ENCODE measurements at places on chromosomes 16 and 17. TPM values are rescaled to one million over a fixed set of nuclear protein-coding genes. Genes with fewer than 3 reads are reported as not detected.
A peak's percentile ranks its signal among the peaks of the same experiment; 100 is the strongest.

BCAS3 gene
- 27.3 TPM for total RNA-seq

CX3CL1 gene
- not detected for total RNA-seq

OR3A2 gene
- total RNA-seq = 3.3 TPM

TP53TG3D gene
- total RNA-seq = 0.89 TPM

CDH8 gene
- total RNA-seq = 0.62 TPM

CRYBA1 gene
- total RNA-seq = not detected

ZKSCAN2 gene
- total RNA-seq = 4.3 TPM

CSF3 gene
- total RNA-seq = not detected

C16orf54 gene
- 84.2 TPM for total RNA-seq

DPEP3 gene
- total RNA-seq = 0.64 TPM

KCNJ16 gene
- not detected for total RNA-seq

SRCIN1 gene
- total RNA-seq = 0.11 TPM

DNA sequence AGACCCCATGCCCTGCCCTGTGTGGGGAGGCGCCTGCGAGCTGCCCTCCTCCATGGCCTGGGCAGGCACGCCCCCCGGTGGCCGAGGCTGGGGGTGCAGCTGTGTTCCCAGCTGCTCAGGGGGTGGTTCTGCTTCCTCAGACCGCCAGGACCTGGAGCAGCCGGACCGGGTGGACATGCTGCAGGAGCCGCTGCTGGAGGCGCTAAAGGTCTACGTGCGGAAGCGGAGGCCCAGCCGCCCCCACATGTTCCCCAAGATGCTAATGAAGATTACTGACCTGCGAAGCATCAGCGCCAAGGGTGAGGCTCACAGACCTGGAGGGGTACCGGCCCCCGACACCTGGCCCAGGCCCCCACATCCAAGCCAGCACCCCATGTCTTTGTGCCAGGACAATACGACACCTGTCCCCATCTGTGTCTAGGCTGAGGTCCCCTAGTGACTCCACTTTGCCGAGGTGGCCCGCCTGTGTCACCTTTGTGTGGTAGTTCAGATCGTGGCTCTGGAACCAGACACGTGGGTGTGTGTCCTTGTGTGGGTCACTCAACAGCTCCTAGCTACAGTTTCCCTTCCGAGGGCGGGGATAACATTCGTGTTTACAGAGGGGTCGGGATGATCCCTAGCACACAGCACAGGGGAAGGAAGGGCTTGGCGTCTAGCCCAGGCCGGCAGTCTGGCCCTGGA lies 9.3 kb downstream of the GJD3 start:
- peaks cover 4% of the 10 kb centered on the region for H3K27me3 ChIP-seq
- H3K4me3 ChIP-seq = no peak overlapping the region
- peaks cover 9% of the 10 kb centered on the region for H3K36me3 ChIP-seq
- H3K27ac ChIP-seq = no peak overlapping the region

DNA sequence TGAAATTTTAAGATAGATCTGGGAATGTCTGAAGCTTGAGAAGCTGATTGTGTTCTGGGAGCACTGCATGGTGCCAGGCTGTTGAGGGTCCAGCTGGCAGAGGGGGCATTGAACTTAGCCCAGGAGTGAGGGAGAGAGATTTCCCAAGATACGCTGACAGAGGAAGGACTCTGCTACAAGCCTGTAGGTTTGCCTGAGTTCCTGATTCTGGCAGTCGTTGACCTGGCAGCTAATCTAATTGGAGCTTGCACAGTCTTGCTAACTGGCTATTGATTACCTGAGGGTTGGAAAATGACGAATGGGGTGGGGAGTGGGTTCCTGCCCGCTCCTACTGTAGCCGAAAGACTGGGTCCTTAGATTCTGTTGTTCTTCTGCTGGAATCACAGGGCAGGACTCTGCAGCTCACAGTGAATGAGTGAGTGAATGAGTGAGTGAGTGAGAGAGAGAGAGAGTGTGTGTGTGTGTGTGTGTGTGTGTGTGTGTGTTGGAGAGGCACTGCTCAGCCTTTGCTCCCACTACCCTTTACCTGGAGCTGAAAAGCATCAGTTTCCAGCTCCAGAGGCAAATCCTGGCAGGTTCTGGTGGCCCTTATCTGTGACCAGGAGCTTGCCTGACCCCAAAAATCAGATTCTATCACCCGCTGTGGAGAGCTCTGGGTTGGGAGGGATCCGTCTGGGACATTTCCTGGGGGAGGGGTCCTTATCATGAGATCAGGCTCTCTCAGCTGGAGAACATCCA lies 16.7 kb downstream of the CTRL start:
- peaks cover 19% of the 10 kb centered on the region for H3K4me1 ChIP-seq
- H3K27me3 ChIP-seq = no peaks in the 10 kb centered on the region
- H3K36me3 ChIP-seq = peaks cover 3% of the 10 kb centered on the region

- no peak overlapping the region for H3K27ac ChIP-seq
- no peak overlapping the region for H3K4me3 ChIP-seq
- DNase-seq = no peak
Observed at GRCh38 chr17:29880031-29880430, 50.0 kb downstream of the SSH2 start.

DNA sequence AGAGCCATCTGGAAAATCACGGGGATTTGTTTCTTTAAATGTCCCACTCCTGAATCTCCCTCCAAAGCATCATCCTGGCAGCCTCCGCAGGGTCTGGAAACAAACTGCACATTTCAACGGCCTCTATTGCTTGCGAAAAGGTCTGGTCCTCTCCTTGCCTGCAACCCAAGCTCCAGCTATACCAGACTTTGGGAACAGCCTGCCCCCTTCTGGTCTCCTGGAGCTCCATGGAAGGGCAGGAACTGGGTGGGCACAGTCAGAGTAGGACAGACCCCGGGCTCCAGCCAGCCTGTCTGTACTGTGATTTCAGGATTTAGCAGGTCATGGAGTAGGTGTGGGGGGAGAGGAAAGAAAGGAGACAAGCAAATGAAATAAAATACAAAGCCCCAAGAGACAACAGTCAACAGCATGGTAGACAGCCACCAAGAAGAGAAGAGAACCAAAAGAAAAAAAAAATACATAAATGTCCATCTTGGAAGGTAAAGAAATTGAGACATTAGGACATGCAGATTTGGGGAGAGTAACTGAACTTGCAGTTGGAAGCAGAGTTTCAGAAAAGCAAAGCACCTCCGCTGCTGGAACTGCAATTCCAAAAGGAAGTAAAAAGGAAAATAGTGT lies 2.7 kb downstream of the XYLT1 start:
- peaks cover 40% of the 10 kb centered on the region for H3K4me1 ChIP-seq
- H3K27ac ChIP-seq = peak overlapping the region; percentile 32
- H3K27me3 ChIP-seq = no peaks in the 10 kb centered on the region
- H3K4me3 ChIP-seq = peak overlapping the region; percentile 93
- DNase-seq = peak; percentile 50

DNA sequence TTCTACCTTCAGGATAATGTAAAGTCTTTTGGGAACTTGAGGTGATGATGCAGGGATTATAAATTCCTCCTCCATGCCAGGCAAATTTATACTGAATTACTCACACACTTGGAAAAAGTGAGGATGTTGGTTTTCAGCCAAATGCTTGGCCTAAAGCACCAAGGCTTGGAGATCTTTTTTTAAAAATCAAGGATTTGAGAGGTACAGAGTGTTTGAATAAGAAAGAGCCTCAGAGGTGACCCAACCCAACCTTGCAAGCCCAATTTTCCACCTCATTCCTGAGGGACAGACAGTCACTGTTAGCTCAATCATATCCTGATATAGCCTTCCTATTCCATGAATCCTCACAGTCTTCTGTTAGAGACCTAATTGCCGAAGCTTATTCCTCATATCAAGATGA lies 14.0 kb downstream of the GRIN2A start:
- no peaks in the 10 kb centered on the region for H3K4me1 ChIP-seq
- H3K36me3 ChIP-seq = no peaks in the 10 kb centered on the region
- no peak overlapping the region for H3K27ac ChIP-seq
- peaks cover 3% of the 10 kb centered on the region for H3K27me3 ChIP-seq
- no peak overlapping the region for H3K4me3 ChIP-seq
- no peak for DNase-seq

GRCh38 chr17:40327244-40327729 lies 18.3 kb downstream of the RARA start:
- DNase-seq = no peak
- H3K27ac ChIP-seq = peak overlapping the region; percentile 98
- H3K36me3 ChIP-seq = peaks cover 20% of the 10 kb centered on the region
- no peaks in the 10 kb centered on the region for H3K27me3 ChIP-seq
- peaks cover 80% of the 10 kb centered on the region for H3K4me1 ChIP-seq
- H3K4me3 ChIP-seq = peak overlapping the region; percentile 88

GRCh38 chr17:55388842-55389241 lies 32.8 kb downstream of the MMD start:
- no peak overlapping the region for H3K27ac ChIP-seq
- peaks cover 12% of the 10 kb centered on the region for H3K36me3 ChIP-seq

DNA sequence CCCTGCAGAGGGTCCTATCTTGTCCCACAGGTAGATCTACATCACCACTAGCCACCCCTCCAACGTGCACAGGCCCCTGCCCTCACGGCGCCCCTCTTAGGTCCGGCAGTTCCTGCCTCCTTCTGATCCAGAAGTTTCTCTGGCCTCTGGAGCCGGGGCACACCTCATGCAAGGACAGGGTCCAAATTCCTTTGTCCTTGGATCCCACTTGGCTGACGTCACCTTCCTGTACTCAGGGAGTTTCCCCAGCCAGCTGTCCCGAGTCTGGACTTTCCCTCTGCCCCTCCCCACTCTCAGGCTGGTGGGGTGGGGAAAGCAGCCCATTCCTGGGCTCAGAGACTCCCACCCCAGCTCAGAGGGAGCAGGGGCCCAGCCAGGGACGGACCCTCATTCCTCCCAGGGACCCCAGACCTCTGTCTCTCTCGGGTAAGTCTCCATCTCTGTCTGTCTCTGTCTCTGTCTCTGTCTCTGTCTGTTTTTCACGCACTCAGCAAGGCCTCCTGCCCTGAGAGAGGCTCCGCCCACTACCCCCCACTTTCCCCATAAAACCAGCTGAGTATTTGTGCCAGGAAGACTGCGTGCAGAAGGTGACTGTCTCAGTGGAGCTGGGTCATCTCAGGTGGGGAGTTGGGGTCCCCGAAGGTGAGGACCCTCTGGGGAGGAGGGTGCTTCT lies at the start of gene IL32:
Gene IL32, plus strand, starts transcription at position 572 of the 673 bp plus-strand sequence. CDS start 172 bp downstream, outside the sequence.
- no peaks in the 10 kb centered on the region for H3K27me3 ChIP-seq
- peaks cover 54% of the 10 kb centered on the region for H3K36me3 ChIP-seq
- peak; percentile 77 for DNase-seq
- H3K4me3 ChIP-seq = peak within 1 kb of the TSS; percentile 98
- H3K4me1 ChIP-seq = peaks cover 46% of the 10 kb centered on the region

DNA sequence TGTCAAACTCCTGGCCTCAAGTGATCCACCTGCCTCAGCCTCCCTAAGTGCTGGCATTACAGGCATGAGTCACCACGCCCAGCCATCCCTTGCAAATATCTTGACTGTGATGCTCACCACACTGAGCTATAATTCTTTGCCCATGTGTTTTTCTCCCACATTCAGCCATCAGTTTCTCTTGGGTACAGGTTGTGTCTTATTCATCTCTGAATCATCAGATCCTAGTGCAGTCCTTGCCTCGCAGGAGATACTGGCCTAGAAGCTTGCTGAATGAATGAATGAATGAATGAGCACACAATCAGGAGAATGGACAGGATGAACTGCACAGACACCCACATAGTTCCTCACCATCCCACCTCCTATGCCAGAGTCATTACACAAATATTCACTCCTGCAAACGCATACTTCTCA lies 24.4 kb upstream of the ETV4 start:
- H3K4me1 ChIP-seq = peaks cover 2% of the 10 kb centered on the region

DNA sequence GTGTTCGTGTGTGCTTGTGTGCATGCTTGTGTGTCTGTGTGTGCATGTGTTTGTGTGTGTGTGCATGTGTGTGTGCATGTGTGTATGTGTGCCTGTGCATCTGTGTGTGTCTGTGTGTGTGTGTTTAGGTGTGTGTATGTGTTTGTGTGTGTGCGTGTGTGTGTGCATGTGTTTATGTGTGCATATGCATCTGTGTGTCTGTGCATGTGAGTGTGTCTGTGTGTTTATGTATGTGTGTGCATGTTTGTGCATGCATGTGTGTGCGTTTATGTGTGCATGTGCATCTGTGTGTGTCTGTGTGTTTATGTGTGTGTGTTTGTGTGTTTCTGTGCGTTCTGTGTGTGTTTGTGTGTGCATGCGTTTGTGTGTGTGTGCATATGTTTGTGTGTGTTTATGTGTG lies 106.6 kb upstream of the TNRC6C start:
- H3K36me3 ChIP-seq = no peaks in the 10 kb centered on the region
- no peak overlapping the region for H3K27ac ChIP-seq
- DNase-seq = no peak
- H3K4me1 ChIP-seq = peaks cover 10% of the 10 kb centered on the region
- no peak overlapping the region for H3K4me3 ChIP-seq
- H3K27me3 ChIP-seq = peaks cover 3% of the 10 kb centered on the region

DNA sequence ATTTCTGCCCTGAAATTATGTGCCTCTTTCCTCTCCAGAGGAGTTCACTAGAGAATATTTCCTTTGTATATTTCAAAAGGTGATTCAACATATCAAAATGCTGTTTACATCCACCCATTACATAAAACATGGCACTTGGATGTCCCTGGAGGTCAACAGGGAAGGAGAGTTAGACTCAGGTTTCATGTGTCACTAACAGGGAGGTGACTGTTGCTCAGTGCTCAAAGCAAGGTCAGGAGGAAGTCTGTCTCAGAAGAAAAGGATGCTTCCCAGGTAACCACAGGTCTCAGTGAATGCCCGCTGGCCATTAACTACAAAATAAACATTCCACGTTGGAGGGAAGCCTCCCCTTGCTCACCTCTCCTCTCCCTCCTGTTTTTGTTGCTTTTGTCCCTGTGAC lies 198.6 kb downstream of the AXIN2 start:
- H3K27me3 ChIP-seq = no peaks in the 10 kb centered on the region
- H3K4me3 ChIP-seq = no peak overlapping the region
- no peak for DNase-seq
- peaks cover 3% of the 10 kb centered on the region for H3K4me1 ChIP-seq

DNA sequence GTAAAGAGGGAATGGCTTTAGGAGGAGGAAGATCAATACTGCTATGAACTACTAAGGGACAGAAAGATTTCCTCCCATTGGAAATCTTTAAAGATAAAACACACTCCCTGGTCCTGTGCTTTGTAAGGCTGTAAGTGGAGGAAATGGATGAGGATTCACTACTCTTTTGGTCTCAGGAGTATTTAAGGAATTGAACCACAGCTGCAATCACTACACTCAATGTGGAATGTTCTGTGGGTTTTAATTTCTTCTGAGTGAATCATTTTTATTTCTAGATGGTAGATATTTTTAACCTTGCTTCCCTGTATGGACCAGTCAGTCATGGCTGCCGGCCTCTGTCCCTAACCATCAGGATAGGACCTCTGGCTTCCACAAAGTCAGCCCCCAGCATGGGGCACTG lies 65.6 kb downstream of the SDR42E1 start:
- no peaks in the 10 kb centered on the region for H3K4me1 ChIP-seq
- DNase-seq = no peak
- H3K27me3 ChIP-seq = no peaks in the 10 kb centered on the region

- no peak overlapping the region for H3K4me3 ChIP-seq
- H3K36me3 ChIP-seq = no peaks in the 10 kb centered on the region
- peaks cover 5% of the 10 kb centered on the region for H3K4me1 ChIP-seq
- peaks cover 20% of the 10 kb centered on the region for H3K27me3 ChIP-seq
- DNase-seq = no peak
- no peak overlapping the region for H3K27ac ChIP-seq
Observed at GRCh38 chr17:20028443-20028842, 19.3 kb downstream of the SPECC1 start.

All from activated naive CD8-positive, alpha-beta T cell treated with anti-CD3 and anti-CD28 coated beads, Interleukin-2, amount 10 ng/mL, durations not matched to agents 7 days and 5 days (primary cell).